NCI-H1105 treated with DMSO at 0.1 percent for 48 hours (cell line): ENCODE measurements at places on chromosomes 5 and 9.

DNA sequence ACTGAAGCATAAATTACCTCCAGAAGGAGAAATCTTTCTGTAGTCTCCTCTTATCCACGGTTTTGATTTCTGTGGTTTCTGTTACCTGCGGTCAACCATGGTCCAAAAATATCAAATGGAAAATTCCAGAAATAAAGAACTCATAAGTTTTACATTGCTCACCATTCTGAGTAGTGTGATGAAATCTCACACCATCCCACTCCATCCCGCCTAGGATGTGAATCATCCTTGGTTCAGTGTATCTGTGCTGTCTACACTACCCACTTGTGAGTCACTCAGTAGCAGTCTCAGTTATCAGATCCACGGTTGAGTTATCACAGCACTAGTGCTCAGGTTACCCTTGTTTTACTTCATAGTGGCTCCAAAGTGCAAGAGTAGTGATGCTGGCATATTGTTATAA is 371.2 kb downstream of the NFIB start:
- no peak for DNase-seq

GRCh38 chr9:125418404-125418803 is 156.8 kb downstream of the GAPVD1 start:
- no peak for DNase-seq

GRCh38 chr5:125219710-125220109 is 473.3 kb upstream of the ZNF608 start:
- no peak for DNase-seq

DNA sequence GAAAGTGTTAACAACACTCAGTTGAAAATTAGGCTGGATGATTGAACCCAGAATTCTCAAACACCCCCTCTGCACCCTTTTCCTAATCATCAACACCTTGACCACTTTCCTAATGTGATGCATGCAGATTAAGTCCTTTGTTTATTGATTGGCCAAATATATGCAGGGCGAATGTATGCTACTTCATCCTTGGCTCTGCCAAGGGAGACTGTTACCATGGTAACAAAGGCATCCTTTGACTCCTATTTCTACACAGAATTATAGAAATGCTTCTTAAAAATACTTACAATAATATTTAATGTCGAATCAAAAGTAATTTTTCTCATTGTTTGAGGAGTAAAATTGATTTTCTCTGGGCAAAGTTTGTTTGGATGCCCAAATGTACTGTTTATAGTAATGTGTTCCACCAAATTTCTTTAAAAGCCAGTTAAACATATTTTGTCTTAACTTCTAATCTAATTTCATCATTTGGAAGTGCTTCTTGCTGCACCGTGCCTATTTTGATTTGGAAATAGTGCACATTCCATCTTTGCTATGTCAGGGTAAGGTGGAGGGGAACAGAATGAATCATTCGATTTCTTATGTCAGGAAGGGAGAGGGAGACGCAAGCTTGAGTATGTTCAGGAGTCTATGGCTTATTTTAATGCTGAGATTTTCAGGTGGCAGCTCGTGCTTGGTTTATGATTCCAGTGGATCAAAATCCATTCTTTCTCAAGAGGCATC is 1384.3 kb upstream of the WWC1 start:
- no peak for DNase-seq

DNA sequence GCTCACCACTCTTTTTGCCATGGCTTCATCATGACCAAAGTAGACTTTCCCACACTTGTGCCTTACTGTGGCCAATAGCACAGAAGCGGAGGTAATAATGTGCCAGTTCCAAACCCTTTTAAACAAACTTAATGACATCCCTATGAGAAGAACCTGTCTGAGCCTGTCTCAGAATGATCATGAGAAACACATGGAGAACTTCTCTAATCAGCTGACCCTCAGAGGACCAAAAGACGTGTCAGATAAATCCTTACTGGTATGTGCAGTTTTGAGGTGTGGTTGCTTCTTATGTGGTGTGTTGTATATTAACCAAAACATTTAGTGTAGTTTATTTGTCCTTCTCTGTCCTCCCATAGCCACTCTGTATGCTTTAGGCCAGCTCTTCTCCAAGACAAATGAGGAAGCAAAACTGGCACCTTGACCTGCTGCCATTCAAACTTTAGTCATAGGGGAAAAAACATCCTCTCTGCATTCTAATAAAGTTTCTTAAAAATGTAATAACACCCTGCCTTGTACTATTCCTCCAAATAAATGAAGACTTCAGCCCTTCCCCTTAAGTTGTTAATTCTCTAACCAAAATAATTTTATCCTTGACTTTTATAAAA is 168.9 kb downstream of the MUSK start:
- DNase-seq: no peak
